Mesenteric fat pad (tissue), 1 donor: ENCODE measurements at places on chromosomes 5 and 9. TPM values are rescaled to one million over a fixed set of nuclear protein-coding genes. Genes with fewer than 3 reads are reported as not detected.

- DNase-seq, result no peak
Measured at GRCh38 chr5:131394128-131394527, 130.3 kb downstream of the CDC42SE2 start.

DNA sequence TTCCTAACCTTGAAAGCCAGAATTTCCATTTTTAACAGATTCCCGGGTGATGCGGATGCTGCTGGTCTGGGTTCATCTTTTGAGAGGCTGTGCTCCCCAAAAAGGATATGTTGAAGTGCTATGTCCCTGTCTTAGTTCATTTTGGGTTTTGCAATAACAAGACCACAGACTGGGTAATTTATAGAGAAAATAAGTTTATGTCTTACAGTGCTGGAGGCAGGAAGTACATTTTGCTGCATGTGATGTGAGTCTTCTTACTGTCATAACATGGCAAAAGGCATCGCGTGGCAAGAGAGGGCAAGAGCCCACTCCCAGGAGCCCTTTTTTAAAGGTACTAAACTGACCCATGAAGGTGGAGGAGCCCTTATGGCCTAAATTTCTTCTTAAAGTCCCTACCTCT, 114.1 kb downstream of the DAPK1 start:
- no peak for DNase-seq

DNA sequence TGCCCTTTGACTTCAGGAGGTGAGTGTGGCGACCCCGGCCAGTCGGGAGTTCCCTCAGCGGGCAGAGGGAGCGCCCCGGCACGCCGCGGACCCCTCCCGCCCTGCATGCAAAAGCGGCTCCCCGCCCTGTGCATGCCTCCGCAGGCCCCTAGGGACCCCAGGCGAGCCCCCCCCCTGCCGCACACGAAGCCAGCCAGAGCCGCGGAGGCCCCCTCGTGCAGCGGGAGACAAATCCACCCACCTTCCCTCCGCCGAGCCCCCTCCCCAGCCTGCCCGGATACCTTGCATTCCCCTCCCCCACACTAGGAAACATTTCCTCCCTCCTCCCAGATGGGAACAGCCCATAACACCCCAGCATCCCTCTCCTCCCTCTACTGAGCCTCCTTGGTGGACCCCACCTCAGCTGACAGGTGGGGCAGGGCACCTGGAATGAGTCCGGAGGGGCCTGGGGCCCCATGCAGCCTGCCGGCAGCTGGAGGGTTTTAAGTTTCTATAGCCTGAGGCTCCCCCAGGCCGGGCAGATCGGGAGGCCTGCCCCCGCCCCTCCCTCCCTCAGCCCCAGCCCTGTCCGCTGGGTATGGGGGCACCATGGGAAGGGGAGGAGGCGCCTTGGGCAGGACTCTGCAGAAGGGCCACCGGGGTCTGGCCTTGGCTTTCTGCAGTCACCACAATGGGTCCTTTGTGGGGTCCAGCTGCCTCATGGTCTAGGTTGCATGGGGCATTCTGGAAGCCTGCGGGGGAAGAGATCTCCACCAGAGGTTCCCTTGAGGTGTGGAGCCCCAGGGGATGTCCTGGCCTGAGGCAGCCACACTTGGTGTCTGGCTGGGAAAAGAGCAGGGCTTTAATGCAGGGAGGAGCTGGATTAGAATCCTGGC, 601 bp downstream of the ERGIC1 start:
- no peak for DNase-seq

- no peak for DNase-seq
Measured at GRCh38 chr5:96172436-96172835, 210.8 kb upstream of the ELL2 start.

- no peak for DNase-seq
Measured at GRCh38 chr5:95735406-95735805, 4.3 kb downstream of the RHOBTB3 start.

DNA sequence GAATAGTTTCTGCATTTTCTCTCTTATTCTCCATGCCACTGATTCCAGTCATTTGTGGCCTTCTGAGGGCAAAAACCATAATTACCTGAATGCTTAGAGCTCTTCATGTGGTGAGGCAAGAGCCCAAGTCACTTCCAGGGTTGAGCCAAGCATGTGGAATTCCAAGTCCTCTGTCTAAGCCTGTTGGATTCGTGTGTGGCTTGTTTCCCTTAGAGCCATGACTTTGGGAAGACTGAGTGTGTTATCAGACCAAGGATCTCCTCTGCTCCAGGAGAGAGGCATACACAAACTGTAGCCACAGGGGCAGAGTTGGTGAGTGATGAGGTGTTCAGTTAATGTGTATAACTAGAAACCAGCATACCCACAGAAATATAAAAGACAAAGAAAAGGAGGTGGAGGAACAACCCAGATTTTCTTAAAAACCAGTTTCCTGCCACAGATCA, 27.1 kb downstream of the SLC22A5 start:
- DNase-seq, result no peak

DNA sequence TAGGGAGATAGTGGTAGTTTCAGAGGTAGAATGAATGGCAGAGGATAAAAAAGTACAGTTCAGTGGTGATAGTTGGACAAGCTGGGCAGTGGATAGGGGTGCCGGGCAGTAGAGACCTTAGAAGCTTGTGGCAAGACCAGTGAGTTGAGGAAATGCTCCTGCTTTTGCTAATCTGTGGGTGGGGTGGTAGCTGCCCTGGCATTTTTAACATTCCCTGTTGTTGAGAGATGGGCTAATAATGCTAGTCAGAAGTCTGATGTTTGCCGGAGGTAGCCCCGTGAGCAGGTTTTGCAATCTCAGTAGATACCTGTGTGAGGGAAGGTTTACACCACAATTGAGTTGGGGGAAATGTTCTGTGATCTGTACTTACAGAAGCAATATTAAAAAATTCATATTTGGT, 91.1 kb downstream of the TRIO start:
- no peak for DNase-seq

DNA sequence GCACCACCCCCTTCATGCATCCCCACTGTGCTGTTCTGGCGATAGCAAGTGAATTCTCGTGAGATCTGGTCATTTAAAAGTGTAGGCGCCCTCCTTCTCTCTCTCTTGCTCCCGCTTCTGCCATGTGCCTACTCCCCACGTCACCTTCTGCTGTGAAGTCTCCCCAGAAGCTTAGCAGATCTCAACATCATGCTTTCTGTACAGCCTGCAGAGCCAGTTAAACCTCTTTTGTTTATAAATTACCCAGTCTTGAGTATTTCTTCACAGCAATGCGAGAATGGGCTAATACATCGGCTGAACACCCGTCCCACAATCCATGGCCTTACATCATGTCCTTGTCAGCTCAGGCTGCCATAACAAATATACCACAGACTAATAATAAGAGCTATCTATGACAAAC, 17.4 kb downstream of the SHC3 start:
- DNase-seq, result no peak

DNA sequence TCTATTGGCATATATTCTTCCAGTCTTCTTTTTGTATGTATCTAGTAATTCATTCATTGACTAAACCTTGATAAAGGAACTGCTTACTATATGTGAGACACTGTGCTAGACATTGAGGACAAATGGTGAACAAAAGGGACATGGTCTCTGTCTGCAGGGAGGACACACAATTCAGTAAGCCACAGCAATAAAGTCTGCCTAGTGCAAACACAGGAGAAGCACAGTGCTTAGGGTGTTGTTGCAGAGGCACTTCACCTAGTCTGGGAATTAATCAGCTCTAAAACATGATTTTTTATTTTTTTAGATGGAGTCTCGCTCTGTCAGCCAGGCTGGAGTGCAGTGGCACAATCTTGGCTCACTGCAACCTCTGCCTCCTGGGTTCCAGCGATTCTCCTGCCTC, 6.4 kb upstream of the CCL28 start:
- no peak for DNase-seq

- DNase-seq, result peak; percentile 51
Measured at GRCh38 chr9:134558124-134558905, 83.3 kb upstream of the COL5A1 start.

DNA sequence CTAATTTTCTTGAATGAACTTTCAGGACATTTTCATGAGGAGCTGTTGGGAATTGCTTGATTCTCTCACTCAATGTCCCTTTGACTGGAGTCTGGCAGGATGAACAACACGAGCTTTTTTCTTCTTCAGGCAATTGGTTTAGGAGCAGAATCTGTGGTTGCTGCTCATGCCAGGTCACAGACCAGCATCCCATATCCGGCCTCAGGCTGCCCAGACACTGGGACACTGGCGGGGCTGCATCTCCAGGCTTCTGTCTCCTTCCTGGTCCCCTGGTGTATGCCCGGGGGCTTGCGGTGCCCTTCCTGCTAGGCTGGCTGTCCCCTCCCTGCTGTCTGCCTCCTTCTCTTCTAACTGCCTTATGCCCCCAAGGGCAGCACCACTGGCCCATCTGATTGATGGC, 311.5 kb upstream of the DAP start:
- no peak for DNase-seq

DNA sequence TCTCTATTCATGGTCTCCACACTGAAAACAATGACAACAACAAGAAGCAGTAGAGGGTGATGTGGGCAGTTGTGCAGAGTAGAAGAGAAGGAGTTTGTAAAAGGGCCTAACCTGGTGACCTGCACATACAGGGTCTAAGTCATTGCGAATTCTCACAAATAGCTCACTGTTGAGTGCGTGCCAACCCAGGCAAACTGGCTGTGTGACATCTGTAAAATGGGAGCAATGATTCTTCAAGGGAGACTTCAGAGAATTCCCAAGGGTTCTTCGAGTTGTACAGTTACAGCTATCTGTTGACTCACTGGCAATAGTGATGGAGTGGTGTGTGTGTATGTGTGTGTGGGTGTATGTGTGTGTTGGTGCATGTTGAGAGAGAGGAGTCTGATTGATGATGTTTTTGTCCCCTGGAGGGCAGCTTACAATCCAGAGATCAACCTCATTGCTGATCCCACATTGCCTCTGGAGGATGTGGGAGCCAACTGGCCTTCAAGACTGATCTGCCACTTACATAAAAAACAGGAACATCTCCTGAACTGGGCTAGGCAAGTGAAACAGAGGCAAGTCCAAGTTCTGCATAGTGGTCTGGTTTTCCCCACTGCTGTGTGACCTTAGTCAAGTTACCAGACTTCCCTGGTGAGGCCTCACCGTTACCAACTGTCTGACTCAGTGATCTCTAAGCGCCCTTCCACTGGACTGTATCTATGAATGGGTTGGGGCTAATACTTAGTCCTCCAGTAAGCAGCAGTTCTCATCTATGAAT, 3.2 kb downstream of the FAT2 start:
- peak; percentile 12 for DNase-seq

GRCh38 chr5:144336191-144336961, 165.7 kb downstream of the KCTD16 start:
- DNase-seq, result no peak

- DNase-seq, result no peak
Measured at GRCh38 chr9:130138791-130139190, 33.4 kb upstream of the NCS1 start.

DNA sequence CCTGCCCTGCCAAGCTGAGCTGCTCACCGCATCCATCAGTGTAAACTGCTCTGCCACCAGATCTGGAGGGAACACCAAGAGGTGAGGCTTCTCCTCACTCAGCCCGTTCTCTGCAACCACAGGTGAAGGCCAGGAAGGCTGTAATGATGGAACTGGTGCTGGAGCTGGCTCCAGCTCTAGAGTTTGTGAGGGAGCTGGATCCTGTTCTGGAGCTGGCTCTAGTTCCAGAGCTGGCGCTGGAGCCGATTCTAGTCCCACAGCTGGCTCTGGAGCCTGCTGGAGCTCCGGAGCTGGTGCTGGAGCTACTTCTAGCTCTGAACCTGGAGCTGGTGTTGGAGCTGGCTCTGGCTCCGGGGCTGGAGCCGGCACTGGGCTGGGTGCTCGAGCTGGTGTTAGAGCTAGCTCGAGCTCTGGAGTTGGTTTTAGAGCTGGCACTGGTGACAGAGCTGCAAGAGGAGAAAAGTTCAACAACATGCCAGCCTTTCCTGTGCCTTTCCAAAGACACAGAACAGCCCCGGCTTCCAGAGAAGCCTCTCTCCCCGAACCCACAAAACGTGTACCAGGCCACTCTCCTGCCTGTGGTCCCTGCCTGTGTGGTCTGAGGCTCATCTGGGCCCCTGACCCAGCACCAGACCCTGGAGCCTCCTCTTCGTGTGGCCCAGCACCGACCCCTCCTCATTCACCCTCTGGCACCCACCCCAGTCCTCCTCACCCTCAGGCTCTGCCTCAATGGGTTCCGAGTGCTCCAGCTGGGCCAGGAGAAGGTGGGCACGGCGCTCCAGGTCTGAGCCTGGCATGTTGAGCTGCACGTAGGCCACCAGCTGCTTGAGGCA, 12.9 kb downstream of the RALGDS start:
- no peak for DNase-seq

- no peak for DNase-seq
Measured at GRCh38 chr9:133928248-133928764, 63.8 kb downstream of the VAV2 start.

DNA sequence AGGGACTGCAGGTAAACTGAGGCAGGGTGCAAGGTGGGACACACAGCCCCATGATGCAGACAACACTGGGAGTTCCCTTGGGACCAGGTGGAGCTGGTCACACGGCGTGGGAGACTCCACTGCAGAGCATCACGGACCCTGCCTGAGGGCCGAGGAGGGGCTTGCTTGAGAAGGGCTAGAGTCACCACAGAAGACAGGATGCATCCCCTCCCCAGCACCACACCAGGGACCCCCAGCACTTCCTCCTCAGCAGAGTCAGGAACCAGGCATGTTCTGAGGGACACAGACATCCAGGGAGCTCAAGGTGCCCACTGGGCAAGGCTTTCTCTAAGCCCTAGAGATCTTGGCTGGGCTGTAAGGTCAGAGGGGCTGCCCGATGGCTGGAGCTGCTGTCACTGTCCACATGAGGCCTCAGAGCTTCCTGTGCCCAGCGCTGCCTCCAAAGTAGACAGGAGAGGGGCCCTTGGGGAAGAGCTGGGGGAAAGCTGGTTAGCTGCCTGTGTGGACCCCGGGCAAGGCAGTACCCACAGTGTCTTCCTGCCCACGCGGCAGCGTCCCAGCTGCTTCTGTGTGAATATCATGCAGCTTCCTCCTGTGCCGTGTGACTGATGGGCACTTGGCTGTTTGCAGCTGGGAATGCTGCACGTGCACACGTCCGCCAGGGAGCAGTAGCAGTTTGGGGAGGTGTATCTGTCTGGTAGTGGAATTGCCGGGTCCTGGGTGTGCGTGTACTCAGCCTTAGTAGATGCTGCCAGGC, 176.6 kb downstream of the CACNA1B start:
- peak; percentile 78 for DNase-seq

- DNase-seq, result no peak
Measured at GRCh38 chr9:96413302-96414221, 4.6 kb downstream of the ZNF367 start.

The PCDHA8 gene
- 0.19 TPM for total RNA-seq

The GABRA6 gene
- total RNA-seq, result not detected

The DOCK8 gene
- 31.0 TPM for total RNA-seq

The TMEM252 gene
- not detected for total RNA-seq

The DPP7 gene
- 150 TPM for total RNA-seq

The TRPM3 gene
- 0.48 TPM for total RNA-seq

The WNT8A gene
- not detected for total RNA-seq

The AQP7 gene
- total RNA-seq, result 323 TPM

The ZFP2 gene
- total RNA-seq, result 1.3 TPM

The TSLP gene
- total RNA-seq, result 1.5 TPM

The SMIM27 gene
- total RNA-seq, result 8.1 TPM

The ARHGEF39 gene
- total RNA-seq, result 0.58 TPM

The WDR38 gene
- not detected for total RNA-seq

The PCDHB4 gene
- 2.5 TPM for total RNA-seq

The TTC23L gene
- total RNA-seq, result not detected
